ENCODE measurements at places on chromosomes 2 and 18.

GRCh38 chr18:78587626-78588600 lies 391.7 kb upstream of the SALL3 start:
- no peak for DNase-seq

DNA sequence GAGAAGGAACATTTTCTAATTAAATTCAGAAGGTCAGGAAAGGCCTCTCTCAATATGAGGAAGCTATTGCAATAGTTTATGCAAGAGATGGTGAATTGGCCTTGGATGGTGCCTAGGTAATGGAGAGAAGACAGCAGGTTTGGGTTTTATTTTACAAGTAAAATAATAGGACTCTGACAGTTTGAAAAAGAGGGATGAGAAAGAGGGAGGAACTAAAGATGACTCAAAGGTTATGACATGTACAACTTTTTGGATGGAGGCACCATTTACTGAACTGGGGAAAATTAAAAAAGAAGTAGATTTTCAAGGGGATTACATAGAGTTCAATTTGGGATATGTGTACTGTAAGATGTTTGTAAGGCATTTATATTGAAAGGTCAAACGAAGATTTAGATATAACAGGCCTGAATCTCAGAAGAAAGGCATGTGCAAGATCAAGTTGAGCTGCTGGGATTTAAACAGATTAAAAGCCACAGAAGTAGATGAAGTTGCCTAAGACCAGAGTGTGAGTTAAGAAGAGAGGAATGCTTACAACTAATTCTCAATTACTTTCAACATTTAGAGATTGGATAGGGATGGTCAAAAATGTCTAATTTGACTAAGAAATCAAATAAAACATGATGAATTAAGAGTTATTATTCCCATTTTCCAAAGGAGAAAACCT lies 12.3 kb upstream of the ASNSD1 start:
- DNase-seq, result no peak

- DNase-seq, result no peak
Measured at GRCh38 chr2:19870792-19871191, 31.0 kb downstream of the TTC32 start.

DNA sequence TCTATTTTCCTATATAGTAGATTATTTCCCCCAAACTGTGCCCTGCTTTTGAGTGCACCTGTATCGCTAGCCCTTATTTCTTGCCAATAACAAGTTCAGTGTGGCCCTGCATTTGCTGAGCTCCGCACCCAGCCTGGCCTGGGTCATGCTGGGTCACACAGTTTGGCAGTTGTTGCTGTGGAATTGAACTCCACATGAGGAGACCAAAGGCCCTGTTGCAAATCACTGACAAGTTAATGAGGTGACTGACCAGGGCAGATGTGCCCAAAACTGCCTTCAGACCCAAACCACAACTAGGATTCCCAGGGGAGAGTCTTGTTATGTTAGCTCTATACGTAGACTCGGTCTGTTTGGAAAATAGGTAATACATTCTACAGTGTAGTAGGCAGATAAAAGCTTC lies 31.0 kb downstream of the COL4A4 start:
- DNase-seq, result no peak

GRCh38 chr2:210461401-210461800 lies 15.2 kb downstream of the LANCL1 start:
- DNase-seq, result no peak

- peak; percentile 49 for DNase-seq
Measured at GRCh38 chr2:140586379-140586778, 1544.4 kb downstream of the LRP1B start.

DNA sequence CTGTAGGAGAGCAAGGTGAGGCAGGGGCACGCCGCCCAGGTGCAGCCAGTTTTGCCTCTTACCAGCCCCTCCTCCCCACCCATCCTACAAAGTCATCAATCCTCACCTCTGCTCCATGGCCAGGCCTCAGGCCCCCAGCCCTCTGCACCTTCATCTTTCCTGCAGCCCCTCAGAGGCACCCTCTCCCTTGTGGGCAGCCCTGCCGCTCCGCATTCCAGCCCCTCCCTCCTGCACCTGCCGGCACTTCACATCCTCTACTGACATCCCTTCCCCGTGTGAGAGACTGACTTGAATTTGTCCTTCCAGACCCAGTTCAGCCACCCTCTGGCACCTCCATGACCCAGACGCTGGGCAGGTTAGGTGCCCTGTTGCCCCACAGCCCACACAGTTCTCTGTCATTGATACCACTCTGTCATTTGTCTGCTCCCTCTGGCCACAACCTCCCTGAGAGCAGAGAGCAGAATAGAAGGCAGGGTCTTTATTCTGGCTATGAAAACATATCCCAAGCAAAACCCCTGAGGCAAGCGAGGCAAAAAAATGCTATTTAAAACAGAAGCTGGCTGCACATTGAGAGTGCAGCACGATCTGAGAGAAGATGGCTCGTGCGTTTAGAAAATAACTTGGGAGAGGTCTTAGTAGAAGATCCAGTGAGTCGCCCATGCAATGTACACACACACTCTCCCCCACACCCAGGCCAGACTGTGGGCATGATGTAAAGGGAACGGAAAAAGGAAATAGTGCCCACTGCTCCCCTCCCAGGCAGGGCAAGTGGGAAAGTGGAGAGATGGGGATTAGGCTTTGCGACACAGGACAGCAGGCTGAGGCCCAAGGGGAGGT lies 25.9 kb downstream of the SDC1 start:
- DNase-seq, result no peak

- DNase-seq, result no peak
Measured at GRCh38 chr2:147430408-147430807, 414.4 kb upstream of the ACVR2A start.

DNA sequence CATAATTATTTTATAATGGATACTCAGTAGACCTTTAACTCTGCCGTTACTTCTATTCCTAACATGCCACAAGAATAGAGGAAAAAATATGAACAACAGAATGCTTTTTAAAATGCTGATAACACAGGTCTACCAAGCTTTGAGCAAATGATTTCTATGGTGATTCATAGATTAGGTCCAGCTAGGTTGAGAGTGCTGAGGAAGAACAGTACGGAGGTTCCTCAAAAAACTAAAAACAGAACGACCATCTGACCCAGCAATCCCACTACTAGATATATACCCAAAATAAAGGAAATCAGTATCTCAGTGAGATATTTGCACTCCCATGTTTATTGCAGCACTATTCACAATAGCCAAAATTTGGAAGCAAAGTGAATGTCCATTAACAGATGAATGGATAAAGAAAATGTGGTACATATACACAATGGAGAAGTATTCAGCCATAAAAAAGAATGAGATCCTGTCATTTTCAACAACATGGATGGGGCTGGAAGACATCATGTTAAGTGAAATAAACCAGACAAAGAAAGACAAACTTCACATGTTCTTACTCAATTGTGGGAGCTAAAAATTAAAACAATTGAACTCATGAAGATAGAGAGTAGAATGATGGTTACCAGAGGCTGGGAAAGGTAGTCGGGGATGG lies 111.6 kb upstream of the SERTAD2 start:
- no peak for DNase-seq

DNA sequence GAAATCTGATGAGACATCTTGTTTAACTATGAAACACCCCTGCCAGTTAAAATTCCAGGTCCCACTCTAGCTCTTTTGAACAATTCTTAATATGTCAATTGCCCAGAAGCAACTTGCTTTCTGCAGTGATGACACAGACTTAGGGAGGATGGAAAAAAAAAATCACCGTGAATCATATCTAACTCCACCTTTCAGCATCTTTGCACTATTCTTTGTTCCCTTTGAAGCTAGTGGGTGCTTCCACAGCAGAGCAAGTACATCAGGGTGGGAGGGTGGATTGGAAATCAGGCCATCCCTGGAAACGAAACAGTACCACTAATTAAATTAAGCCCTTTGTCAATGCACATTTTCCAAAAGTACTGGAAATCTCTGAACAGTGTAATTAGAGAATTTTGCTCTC lies 324.3 kb upstream of the MEIS1 start:
- DNase-seq, result no peak

DNA sequence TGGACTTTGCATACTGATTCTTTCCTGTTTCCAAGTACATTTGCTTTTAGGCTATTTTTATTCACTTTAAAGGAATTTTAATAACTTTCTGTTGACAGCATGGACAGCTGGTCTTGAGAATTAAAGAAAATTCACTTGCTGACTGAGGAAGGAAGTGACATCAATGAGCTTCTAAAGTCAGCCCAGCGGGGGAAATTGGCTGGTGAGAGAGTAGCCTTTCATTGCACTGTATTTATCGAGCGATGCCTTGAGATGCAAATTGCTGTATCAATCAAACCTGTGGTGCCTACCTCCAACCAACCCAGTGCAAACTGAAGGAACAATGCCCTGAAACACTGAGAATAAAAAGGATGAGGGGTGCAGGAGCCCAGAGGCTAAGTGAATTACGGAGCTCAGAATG lies 91.4 kb upstream of the AQP4 start:
- DNase-seq, result no peak

- peak; percentile 66 for DNase-seq
Measured at GRCh38 chr18:79378536-79379250, 17.0 kb upstream of the NFATC1 start.

DNA sequence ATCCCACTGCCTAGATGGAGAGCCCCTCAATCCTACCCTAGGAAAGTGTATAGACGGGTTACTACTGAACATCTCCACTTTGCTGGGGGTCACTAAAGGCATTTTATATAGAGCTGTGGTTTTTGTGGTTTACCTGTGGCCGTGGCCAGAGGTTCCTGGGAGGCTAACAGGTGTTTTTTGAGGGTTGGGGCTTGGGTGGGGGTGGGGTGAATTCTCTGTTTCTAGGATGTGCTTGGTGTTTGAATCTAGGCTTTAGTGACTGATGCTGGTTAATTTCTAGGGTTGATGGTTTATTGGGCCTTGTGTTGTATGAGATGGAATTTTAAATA lies 7.7 kb downstream of the HOXD8 start:
- DNase-seq, result no peak

- no peak for DNase-seq
Measured at GRCh38 chr18:1746131-1746530, 825.2 kb downstream of the METTL4 start.

GRCh38 chr18:63091671-63092364 lies 227.8 kb downstream of the BCL2 start:
- DNase-seq, result no peak

DNA sequence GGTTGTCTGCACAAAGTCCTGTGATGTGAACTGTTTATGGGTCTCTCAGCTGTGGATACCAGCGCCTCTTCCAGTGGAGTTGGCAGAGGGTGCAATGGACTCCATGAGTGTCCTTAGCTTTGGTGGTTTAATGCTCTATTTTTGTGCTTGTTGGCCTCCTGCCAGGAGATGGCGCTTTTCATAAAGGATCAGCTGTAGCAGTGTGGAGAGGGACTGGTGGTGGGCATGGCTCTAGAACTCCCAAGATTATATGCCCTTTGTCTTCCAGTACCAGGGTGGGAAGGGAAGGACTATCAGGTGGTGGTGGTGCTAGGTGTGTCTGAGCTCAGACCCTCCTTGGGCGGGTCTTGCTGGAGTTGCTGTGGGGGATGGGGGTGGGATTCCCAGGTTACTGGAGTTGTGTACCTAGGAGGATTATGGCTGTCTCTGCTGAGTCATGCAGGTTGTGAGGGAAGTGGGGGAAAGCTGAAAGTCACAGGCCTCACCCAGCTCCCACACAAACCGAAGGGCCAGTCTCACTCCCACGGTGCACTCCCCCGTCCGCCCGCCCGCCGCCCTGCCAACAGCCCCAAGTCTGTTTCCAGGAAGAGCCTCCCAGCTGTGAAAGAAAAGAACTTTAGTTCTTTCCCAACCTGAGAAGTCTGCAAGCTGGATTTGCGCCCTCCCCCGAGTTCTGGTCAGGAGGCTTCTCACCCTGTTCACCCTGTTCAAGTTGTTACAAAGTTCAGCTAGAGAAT lies 108.1 kb downstream of the MARCO start:
- DNase-seq, result no peak

DNA sequence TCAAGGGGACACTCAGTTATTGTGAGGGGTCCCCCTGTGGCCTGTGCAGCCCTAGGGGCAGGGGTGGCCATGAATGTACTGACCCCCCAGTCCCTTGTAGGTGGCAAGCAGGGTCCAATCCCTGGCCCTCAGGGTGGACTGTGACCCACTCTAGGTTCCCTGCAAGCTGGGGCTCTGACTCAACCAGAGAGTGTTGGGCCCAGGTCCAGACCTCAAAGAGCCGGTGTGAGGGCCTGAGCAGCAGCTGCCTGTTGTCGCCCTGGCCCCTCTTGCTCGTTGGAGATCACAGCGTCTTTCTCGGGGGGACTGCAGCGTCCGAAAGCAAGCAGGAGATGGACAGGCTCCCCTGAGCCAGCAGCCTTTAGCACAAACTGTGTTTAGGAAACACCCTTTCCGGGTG lies 66.8 kb upstream of the ATG16L1 start:
- DNase-seq, result no peak

- DNase-seq, result peak; percentile 91
Measured at GRCh38 chr2:192500550-192501200, 305.9 kb upstream of the TMEFF2 start.

GRCh38 chr2:121736140-121736461 lies 574 bp downstream of the NIFK start:
- no peak for DNase-seq

GRCh38 chr2:46229134-46230063 lies 67.8 kb upstream of the EPAS1 start:
- no peak for DNase-seq

GRCh38 chr18:76604108-76604934 lies 109.3 kb upstream of the ZNF516 start:
- no peak for DNase-seq

- DNase-seq, result no peak
Measured at GRCh38 chr2:96374211-96374951, 38.8 kb downstream of the NCAPH start.

DNA sequence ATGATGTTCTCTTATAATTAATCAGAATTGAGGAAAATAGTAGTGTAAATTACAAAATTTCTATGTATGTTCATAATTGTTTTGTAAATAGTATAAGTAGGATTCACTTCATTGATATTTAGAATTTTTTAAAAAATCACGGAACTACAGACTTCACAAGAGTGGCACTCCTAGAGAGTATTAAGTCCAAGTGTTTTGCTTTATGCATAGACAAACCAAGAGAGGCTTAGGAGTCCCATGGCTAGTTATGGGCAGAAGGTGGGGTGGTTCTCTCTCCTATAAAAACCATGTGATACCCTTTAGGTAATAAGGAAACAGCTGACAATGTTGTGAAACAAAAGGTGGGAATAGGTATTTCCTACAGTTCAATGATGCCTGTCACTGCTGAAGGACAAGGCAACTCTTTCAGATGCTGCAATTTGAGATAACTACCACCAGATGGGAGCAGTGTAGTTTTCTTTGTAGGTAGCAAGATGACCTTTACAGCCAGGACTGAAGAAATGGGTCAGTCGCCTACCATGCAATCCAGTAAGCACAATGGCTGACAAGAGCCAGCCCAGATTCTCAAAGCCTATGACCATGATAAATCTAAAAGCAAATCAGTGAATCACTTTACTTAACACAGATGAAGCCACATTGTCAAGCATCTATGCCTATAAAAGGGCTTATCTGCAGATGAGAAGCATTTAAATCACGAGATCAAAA lies 83.9 kb downstream of the AAK1 start:
- DNase-seq, result peak; percentile 46

Measured in H4 (cell line).